ENCODE measurements at places on chromosomes 7 and 10. TPM values are rescaled to one million over a fixed set of nuclear protein-coding genes. Genes with fewer than 3 reads are reported as not detected.

DNA sequence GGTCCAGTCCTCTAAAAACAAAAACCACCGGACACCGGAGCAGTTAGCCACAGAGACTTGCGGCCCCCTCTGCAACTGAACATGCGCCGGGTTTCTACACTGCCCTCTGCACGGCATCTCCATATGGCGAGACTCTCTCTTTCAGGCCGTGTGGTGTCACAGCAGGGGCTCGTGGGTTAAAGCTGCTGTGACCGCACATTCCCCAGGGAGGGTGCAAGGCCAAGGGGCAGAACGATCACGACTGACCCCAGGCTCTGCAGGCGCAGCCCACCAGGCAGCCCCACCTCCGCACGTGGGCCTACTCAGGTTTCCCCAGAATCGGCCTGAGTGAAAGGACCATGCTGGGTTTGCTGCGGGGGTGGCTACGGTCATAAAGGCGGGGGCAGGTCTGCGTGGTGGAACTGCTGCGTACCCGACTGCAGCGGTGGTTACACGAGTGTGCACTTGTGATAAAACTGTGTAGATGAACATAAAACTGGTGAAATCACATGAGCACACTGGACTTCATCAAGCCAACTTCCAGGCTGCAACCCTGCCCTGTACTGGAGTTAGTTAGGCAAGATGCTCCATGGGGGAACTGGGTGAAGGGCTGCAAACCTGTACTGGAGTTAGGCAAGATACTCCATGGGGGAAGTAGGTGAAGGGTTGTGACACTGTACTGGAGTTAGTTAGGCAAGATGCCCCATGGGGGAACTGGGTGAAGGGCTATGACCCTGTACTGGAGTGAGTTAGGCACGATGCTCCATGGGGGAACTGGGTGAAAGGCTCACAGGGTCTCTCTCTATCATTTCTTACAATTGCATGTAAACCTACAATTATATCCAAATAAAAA, 81.4 kb upstream of the PPP2R2D start:
- DNase-seq, result no peak

DNA sequence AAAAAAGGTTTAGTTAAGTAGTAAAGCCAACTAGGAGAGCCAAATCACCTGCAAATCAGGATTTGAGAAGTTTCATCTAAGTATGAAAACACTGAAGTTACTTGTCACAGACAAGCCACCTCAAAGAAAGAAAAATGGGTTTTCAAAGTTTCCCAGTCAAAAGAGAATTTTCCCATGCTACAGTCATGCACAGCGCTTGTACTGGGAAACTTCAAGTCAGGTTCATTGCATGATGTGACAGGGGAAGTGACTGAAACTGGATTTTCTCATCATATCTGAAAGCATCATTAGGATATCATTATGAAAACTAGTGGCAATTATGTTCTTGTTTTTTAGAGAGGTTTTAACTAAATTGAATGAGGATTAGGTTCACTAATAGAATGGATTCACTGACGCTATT, 167.0 kb downstream of the SGMS1 start:
- DNase-seq, result no peak

DNA sequence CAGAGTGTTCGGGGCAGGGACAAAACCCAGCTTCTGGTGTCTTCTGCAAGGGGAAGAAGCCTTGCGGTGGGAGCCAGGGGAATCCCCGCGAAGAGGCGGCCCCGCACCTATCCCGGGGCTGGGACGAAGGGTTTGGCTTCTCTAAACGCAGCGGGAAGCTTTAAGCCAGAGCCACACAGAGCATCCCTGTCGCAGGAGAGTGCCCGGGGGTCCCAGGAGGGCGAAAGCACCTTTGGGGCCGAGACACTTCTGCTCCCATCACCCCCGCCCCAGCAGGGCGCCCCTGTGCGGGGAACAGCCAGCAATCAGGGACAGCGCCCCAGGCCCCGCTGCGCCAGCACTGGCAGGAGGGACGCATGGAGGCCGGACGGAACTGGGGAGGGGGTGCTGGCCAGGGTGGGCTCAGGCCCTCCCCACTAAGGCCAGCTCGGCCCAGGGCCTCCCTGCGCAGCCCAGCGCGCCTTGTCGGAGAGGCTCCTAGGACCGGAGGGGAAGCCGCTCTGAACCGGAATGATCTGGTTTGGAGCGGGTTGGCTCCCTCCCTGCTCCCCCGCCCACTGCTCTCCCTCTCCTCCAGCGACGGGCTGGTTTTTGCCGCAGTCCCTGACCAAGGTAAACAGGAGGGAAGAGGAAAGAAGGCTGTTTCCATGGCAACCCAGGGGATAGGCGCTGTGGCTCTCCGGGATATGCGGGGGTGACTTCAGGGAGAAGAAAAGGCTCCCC, 63.9 kb downstream of the TMEM209 start:
- DNase-seq, result peak; percentile 78

- DNase-seq, result no peak
Observed at GRCh38 chr7:68807666-68808065, 790.6 kb upstream of the AUTS2 start.

Gene AGBL3
- total RNA-seq, result 5.1 TPM

Gene JCAD
- total RNA-seq, result 16.1 TPM

Gene DPP6
- total RNA-seq, result not detected

- DNase-seq, result no peak
Observed at GRCh38 chr10:132254841-132255240, 52.9 kb downstream of the STK32C start.

Gene HOXA13
- total RNA-seq, result 0.16 TPM

Measured in breast epithelium (tissue), 4 donors.